NCI-H446 treated with DMSO at 0.1 percent for 48 hours (cell line): ENCODE measurements at places on chromosomes 1 and 21.

DNA sequence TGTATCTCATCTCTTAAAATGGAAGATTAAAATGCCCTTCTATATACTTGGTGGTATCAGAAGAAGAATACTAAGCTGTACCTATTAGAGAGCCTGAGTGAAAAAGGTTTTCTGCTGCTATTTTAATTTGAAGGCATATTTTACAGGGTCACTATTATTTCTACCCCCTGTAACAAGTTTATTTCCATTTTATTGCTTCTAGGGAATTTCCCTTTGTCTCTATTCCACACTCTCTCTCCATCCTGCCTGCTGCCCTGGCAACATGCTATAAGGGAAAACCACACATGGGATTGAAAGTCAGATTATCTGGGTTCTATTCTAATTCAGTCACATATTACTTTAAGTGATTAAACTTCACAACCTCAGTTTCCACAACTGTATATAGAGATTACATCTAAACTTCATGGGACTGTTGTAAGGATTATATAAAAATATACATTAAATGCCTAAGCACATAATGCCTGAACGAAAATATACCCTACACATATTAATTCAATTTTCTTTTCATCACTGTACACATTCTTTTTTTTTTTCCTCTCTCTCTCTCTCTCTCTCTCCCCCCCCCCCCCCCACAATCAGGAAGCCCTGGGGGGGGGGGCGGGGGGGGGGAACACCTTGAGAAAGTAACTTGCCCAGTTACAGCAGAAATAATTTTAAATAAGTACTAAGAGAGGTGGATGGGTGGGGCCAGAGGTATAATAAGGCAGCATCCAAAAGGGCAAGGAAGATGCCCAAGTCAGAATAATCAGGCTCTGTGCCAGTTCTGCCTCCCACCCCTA lies 51.5 kb downstream of the LUZP1 start:
- DNase-seq = no peak

GRCh38 chr1:182386980-182387379 lies 4.6 kb downstream of the GLUL start:
- no peak for DNase-seq

- peak; percentile 97 for DNase-seq
These were observed 132.6 kb downstream of the MRPS6 start for GRCh38 chr21:34205811-34206571.

- DNase-seq = no peak
These were observed 16.1 kb downstream of the UTP11 start for GRCh38 chr1:38028671-38029070.

- DNase-seq = peak; percentile 77
These were observed 17.9 kb downstream of the MTX1 start for GRCh38 chr1:155226188-155226909.

DNA sequence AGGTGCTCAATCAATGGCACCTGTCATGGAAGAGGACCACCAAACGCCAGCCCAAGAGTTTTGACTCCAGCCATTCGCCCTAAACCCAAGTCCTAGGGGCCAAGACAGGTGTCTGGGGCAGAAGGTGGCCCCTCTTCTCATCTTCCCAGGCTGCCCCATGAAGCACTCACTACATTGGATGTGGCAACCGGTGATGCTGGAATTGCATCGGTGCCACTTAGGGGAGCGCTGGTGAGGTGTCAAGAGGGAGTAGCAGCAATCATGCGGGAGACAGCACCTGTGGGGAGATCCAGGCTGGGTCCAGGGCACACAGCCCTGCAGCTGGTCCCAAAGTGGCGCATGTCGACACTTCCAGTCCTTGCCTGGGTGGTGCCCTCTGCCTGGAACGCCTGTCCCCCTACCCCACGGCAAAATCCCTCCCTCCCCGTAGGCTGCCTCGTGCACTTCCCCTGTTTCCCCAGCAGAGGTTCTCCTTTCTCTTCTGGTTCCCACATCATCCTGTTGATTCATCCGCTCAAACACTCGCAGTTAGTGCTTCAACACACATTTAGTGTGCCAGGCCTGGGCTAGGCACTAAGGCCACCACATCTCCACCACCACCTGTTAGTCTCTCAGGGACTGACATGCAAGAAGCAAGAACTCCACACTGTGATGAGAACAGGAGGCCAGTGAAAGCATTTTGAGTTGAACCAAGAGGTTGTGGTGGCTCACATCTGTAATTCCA lies 18.5 kb downstream of the PLA2G2D start:
- DNase-seq = no peak

GRCh38 chr1:180229483-180230415 lies at the start of gene LHX4:
Gene LHX4 (plus strand): TSS chr1:180230264. CDS start chr1:180230530, 266 bp downstream.
- DNase-seq = peak; percentile 28

- DNase-seq = no peak
These were observed 57.5 kb downstream of the SRSF11 start for GRCh38 chr1:70278710-70279109.

- DNase-seq = peak; percentile 19
These were observed 43.8 kb downstream of the RBM11 start for GRCh38 chr21:14259747-14260146.

GRCh38 chr21:43658769-43659135 lies 536 bp downstream of the HSF2BP start:
- DNase-seq = no peak

DNA sequence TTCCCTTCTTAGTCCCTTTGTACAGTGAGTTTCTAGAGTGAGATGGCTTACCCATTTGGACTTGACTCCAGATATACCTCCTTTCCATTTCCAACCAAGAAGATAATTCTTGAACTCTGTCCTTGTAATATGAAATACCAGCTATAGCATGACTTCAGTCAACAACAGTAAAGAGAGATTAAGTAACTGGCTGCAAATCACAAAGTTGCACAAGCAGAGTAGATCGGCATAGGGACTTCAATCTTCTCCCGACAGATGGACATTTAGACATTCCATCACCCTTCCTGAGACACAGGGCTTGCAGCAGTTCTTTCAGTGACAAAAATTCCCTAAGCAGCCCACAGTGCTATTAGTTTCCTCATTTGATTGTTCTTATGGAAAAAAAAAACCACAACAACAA lies 44.6 kb downstream of the JAK1 start:
- DNase-seq = no peak

DNA sequence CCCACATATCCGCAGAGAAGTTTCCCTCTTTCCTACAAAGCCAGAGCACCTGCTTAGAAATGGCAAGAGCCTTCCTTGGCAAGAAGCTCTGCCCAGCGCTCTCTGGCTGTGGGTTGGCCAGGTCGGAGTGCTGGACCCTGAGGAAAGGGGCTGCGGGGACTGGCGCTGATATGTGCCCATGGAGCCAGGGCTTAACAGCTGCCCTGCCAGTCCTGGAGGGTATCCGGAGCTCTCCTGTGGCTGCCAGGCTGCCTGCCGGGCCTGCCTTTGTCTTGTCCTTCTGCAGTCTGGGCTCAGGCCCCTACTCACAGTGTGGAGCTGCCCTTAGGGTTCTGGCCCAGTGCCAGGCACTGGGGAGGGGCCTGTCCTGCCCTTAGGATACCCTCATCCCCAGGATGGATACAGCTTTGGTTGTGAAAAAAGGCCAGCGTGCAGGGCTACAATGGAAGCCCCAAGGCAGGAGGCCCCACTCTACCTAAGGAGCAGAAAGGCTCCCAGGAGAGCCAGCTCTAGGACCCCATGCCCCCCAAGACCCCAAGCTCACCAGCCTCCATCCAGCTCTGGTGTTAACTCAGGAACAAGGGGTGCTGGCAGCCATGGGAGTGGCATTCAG lies 43.4 kb downstream of the KIAA1614 start:
- peak; percentile 94 for DNase-seq

- DNase-seq = no peak
These were observed 44.0 kb downstream of the TBX15 start for GRCh38 chr1:118944133-118944532.

DNA sequence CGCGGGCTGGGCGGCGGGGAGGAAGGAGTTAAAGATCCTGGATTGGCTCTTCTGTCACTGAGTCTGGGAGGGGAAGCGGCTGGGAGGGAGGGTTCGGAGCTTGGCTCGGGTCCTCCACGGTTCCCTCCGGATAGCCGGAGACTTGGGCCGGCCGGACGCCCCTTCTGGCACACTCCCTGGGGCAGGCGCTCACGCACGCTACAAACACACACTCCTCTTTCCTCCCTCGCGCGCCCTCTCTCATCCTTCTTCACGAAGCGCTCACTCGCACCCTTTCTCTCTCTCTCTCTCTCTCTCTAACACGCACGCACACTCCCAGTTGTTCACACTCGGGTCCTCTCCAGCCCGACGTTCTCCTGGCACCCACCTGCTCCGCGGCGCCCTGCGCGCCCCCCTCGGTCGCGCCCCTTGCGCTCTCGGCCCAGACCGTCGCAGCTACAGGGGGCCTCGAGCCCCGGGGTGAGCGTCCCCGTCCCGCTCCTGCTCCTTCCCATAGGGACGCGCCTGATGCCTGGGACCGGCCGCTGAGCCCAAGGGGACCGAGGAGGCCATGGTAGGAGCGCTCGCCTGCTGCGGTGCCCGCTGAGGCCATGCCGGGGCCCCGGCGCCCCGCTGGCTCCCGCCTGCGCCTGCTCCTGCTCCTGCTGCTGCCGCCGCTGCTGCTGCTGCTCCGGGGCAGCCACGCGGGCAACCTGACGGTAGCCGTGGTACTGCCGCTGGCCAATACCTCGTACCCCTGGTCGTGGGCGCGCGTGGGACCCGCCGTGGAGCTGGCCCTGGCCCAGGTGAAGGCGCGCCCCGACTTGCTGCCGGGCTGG lies at the start of gene NPR1:
TSS of gene NPR1 (plus strand) at position 170 of the 818 bp plus-strand sequence. CDS start at position 591, 421 bp downstream.
- no peak for DNase-seq

GRCh38 chr1:177600936-177601335 lies 368.9 kb downstream of the SEC16B start:
- no peak for DNase-seq

DNA sequence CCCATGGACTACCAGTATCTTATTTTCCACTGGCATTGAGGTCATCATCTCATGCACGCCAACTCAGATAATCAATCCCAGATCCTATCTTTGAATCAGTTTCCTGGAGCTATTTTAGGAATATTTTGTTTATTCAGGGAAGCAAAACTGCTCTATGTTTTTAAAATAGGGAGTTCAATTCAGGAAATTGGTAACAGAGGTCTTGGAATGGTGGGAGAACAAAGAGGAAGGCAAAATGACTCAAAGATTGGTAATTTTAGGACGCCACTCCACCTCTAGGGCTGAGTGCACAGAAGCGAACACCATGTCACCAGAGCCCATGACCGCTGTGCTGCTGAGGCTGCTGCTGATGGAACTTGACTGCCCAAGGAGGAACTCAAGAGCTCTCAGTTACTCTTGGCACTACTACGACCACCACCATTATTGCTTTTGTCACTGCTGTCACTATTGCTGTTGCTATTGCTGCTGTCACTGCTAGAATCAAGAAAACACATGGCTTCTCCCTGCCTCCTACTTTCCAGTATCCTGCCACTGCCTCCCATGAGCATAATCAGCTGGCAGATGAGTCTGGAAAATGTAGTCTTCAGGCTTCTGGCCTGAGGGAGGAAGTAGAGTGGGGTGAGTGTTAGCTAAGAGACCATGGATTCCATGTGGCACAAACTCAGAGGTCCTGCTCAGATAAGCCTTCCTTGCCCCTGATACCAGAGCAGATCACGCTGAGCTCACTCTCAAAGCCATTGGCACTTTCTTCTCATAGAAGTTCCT lies 71.6 kb upstream of the CNIH3 start:
- DNase-seq = no peak

DNA sequence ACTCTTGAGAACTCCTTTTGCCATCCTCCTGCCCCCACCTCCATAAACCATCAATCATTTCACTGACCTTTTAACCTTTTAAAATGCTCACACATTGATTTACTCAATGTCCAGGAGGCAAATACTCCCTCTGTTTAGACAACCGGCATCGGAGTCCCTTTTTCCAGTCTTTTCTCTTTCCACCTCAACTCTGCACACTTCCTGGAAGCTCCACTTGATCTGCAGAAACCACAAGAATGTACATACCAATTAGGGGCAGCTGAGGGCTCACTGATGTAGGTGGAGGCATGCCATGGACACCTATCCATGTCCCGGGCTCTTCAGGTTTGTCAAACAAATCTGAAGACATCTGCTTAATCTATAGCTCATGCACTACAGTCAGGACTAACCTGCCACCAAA lies 5.3 kb upstream of the AMIGO1 start:
- no peak for DNase-seq

- no peak for DNase-seq
These were observed 133.1 kb downstream of the SETD4 start for GRCh38 chr21:35927262-35927661.
